ENCODE measurements at places on chromosomes 1 and 21. TPM values are rescaled to one million over a fixed set of nuclear protein-coding genes. Genes with fewer than 3 reads are reported as not detected.

DNA sequence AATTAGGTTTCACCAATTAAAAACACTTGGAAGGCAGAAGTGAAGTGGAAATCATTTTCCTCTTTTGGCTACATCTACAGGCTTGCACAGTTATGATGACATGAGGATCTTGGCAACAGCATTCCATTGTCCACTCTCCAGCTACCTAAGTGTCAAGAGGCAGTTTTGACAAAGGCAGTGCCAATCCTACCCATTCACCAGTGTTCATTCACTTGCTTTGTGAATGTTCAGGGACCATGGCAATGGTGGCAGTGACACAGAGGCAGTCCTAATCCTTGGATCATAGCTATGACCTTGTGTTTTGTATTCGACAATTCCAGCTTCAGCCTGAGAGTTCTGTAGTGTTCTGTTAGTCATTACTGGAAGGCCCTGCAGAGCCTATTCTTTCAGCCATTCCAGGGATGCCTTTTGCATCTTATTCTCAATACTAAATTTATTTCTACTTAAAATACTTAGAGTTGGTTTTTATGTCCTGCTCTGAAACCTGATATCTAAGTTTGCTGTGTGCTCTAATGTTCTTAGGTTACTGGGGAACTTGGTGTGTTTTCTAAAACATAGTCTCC is 36.7 kb downstream of the CRB1 start:
- H3K27ac ChIP-seq = no peak overlapping the region
- H3K27me3 ChIP-seq = no peaks in the 10 kb centered on the region
- H3K4me3 ChIP-seq = no peak overlapping the region
- H3K4me1 ChIP-seq = no peaks in the 10 kb centered on the region
- DNase-seq = peak; percentile 7

The SIM2 gene
- total RNA-seq = 9.2 TPM

DNA sequence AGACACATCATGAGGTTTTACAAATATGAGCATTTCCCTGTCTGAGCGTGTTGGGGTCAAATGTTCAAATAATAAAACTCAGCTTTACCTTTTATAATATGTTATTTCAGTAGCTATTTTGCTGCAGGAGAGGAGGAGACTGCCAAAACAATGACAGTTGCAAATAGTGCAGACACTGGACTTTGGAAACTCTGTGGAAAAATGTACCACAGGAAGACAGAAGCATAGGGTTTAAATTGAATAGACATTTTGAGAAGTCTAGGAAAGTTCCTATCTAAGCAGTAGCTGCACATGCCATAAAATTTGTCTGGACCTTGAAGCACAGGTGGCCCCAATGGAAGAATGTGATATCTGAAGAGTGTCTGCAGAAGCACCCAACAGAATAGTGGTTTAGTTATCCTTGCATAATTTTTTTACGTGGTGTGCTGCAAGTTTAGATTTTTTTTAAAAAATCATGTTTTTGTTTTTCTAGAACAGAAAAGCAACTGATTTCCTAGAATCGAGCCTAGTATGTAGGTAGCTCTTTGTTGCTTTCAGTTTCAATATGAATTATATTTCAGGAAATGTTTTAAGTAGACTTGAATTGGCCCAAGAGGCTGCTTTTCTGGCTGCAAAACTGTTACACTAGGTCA is 14.0 kb upstream of the GBP5 start:
- DNase-seq = no peak
- no peak overlapping the region for H3K27ac ChIP-seq
- no peaks in the 10 kb centered on the region for H3K4me1 ChIP-seq
- no peak overlapping the region for H3K4me3 ChIP-seq
- no peaks in the 10 kb centered on the region for H3K36me3 ChIP-seq
- no peaks in the 10 kb centered on the region for H3K27me3 ChIP-seq

- no peak overlapping the region for H3K27ac ChIP-seq
- H3K4me3 ChIP-seq = no peak overlapping the region
- DNase-seq = no peak
- H3K27me3 ChIP-seq = no peaks in the 10 kb centered on the region
Measured at GRCh38 chr1:162302306-162303003, 74.2 kb downstream of the SPATA46 start.

DNA sequence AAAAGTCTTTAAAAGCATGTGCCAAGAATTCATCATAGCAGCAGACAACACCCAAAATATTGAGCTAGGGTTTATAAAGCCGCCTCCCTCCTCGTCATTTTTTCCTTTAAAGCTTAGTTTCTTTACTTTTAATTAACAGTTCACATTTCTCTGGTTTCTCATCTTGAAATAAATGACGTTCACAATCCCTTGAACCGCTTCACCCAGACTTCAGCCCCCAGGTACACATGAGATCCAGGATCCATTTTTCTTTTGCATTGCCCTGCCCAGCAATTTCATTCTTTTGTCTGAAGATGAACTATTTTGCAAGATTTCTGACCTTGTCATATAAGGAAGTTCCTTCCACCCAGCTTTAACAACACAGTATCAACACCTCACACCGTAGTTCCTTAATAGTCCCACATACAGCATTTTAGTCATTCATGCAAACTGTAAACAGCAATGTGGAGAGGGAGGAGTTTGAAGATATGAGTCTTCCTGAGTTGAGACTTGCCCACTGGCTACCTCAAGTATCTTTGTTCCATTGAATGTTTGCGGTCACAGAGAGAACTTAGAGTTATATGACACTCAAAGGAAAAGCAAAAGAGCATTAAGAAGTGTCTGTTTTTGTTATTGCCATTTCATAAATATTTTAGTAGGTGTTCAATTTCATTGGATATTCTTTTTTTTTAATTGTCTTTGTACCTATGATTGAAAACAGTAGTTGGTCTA is 35.3 kb upstream of the CACYBP start:
- peaks cover 26% of the 10 kb centered on the region for H3K27me3 ChIP-seq
- H3K36me3 ChIP-seq = no peaks in the 10 kb centered on the region
- DNase-seq = no peak
- H3K4me1 ChIP-seq = peaks cover 17% of the 10 kb centered on the region
- no peak overlapping the region for H3K27ac ChIP-seq

GRCh38 chr1:108892356-108893140 is 15.8 kb downstream of the GPSM2 start:
- no peaks in the 10 kb centered on the region for H3K27me3 ChIP-seq
- peak; percentile 28 for DNase-seq
- H3K36me3 ChIP-seq = no peaks in the 10 kb centered on the region
- no peak overlapping the region for H3K4me3 ChIP-seq
- peaks cover 3% of the 10 kb centered on the region for H3K4me1 ChIP-seq

DNA sequence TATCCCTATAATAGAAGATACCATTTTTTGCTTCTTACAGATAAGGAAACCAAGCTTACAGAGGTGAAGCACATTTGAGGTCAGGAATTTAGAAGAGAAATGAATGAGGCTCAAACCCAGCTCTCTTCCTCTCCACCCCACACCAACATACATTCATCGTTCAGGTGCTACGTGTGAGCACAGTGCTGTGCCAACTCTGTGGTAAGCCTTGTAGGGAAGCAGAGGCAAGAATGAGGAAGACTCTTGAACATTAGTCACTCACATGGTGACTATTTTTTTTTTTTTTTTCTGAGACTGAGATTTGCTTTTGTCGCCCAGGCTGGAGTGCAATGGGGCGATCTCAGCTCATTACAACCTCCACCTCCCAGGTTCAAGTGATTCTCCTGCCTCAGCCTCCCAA is 314.0 kb downstream of the NTNG1 start:
- no peak overlapping the region for H3K27ac ChIP-seq
- peak; percentile 4 for DNase-seq

The PLA2G2F gene
- not detected for total RNA-seq

The LRRC38 gene
- total RNA-seq = not detected

DNA sequence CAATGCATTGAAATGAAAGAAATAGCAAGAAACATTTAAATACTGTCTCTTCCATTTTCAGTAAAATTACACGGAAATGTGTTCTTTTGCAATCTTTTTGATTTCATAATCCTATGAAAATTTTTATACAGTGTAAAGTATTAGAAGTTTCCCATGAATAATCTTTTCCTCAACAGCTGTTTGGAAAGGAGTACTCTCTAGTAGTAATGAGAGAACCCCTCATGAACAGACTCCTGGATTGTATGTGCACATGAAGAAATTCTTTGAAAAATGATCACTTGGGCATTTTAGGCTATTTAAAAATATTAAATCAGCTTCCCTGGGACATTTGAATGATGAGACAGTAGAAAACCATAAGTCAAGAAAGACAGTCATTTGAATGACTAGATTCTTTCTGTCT is 64.4 kb downstream of the LHX9 start:
- H3K4me3 ChIP-seq = no peak overlapping the region
- H3K36me3 ChIP-seq = no peaks in the 10 kb centered on the region
- no peak for DNase-seq
- H3K27ac ChIP-seq = no peak overlapping the region
- no peaks in the 10 kb centered on the region for H3K4me1 ChIP-seq
- no peaks in the 10 kb centered on the region for H3K27me3 ChIP-seq

The OVAAL gene
- total RNA-seq = not detected

DNA sequence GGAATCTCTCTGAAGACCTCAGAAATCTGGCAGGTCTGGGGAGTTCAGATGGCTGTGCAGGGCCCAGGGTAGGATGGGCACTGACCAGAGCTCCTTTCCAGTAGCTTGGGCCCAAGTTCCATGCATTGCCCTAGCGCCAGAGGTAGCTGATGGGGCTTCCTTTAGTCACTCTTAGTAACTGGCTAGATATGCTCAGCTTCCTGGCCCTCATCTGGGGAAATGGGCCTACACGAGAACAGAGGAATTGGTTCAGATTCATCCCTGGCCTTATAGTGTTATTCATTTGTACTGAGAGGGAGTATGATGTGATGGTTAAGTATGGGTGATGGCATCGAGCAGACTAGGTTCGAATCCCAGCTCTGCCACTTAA is 15.5 kb upstream of the PSMB2 start:
- peaks cover 9% of the 10 kb centered on the region for H3K27me3 ChIP-seq
- H3K4me1 ChIP-seq = no peaks in the 10 kb centered on the region
- H3K27ac ChIP-seq = no peak overlapping the region
- DNase-seq = no peak
- H3K36me3 ChIP-seq = no peaks in the 10 kb centered on the region

- H3K27ac ChIP-seq = no peak overlapping the region
- no peaks in the 10 kb centered on the region for H3K4me1 ChIP-seq
- DNase-seq = no peak
- H3K36me3 ChIP-seq = no peaks in the 10 kb centered on the region
Measured at GRCh38 chr1:13683206-13683605, 16.8 kb upstream of the PRDM2 start.

- no peak overlapping the region for H3K4me3 ChIP-seq
- no peaks in the 10 kb centered on the region for H3K27me3 ChIP-seq
- no peak overlapping the region for H3K27ac ChIP-seq
- no peak for DNase-seq
- peaks cover 13% of the 10 kb centered on the region for H3K4me1 ChIP-seq
Measured at GRCh38 chr21:44304011-44304616, 4.3 kb downstream of the PFKL start.

DNA sequence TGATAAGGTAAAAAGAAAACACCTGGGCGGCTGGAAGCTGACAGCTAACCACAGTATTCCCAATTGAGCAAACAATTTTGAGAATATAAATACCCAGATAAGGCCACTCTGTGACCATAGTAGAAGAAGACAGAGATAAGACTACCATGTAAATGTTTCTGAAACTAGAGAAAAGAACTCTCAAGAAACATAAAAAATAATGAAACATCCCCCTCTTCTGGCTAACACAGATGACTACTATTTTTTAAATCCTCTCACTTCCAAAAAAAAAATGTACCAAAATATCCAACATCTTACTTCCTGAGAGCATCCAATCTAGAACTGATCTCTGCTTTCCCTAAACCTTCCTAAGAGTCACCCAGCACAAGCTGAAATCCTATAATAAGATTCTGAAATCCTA is 125.9 kb downstream of the HFM1 start:
- no peak overlapping the region for H3K4me3 ChIP-seq
- peak; percentile 16 for DNase-seq
- H3K36me3 ChIP-seq = no peaks in the 10 kb centered on the region
- no peak overlapping the region for H3K27ac ChIP-seq
- no peaks in the 10 kb centered on the region for H3K27me3 ChIP-seq
- H3K4me1 ChIP-seq = no peaks in the 10 kb centered on the region

GRCh38 chr1:5826601-5827000 is 165.6 kb downstream of the NPHP4 start:
- DNase-seq = no peak
- no peaks in the 10 kb centered on the region for H3K36me3 ChIP-seq
- no peaks in the 10 kb centered on the region for H3K27me3 ChIP-seq
- no peak overlapping the region for H3K4me3 ChIP-seq
- H3K27ac ChIP-seq = no peak overlapping the region
- H3K4me1 ChIP-seq = no peaks in the 10 kb centered on the region

- H3K4me1 ChIP-seq = peaks cover 14% of the 10 kb centered on the region
- DNase-seq = peak; percentile 72
- peak overlapping the region; percentile 36 for H3K27ac ChIP-seq
- no peaks in the 10 kb centered on the region for H3K27me3 ChIP-seq
- H3K36me3 ChIP-seq = no peaks in the 10 kb centered on the region
Measured at GRCh38 chr1:61839679-61840078, 97.4 kb downstream of the PATJ start.

DNA sequence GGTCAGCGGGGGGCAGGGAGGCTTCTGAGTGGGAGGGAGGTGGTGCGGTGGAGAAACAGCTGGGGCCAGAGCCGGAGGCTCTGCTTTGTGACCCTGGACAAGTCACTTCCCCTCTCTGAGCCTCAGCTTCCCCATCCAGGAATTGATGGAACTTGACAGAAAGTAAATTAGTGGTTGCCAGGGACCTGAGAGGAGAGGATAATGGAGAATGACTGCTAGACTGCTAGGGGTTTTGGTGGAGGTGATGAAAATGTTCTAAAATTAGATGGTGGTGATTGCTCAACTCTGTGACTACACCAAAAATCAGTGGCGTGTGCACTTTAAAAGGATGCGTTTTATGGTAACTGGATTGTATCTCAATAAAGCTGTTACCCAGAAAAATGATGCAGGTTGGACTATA is 100.9 kb downstream of the ARHGEF10L start:
- peaks cover 5% of the 10 kb centered on the region for H3K4me1 ChIP-seq
- no peak for DNase-seq
- peaks cover 5% of the 10 kb centered on the region for H3K36me3 ChIP-seq
- H3K4me3 ChIP-seq = no peak overlapping the region
- H3K27me3 ChIP-seq = no peaks in the 10 kb centered on the region
- no peak overlapping the region for H3K27ac ChIP-seq

DNA sequence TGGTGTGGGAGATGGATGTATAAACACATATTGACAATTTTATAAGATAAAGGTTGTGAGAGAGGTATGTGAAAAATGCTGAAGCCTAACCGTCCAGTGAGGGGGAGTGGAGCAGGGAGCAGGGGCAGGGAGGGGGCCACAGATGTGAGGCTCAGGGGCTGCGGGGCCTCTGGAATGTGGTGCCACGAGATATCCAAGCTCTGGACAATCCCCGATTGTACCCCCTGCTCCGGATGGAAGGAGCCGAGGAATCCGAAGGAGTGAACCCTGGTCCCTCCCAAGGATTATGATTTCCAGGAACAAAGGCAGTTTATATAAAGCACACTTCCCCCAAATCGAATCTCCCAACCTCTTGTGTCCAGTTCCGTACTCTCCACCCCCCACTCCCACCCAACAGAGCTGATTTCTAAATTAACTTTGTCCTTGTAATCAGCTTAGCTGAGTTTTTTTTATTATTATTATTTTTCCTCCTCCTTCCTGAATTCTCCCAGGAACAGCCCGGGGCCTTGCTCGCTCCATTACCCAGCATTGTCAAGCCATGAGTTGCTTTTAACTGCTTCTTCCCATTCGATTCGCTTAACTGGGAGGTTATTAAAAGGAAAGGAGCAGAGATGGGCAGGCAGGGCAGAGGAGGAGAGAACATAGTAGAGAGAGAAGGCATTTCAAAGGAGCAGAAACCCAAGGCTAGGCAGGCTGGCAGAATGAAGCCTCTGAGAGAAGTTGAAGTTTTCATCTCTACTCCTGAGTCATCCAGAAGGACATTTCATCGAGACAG is 9.4 kb downstream of the KIRREL1 start:
- peak overlapping the region; percentile 75 for H3K27ac ChIP-seq
- no peak overlapping the region for H3K4me3 ChIP-seq
- H3K27me3 ChIP-seq = no peaks in the 10 kb centered on the region
- peaks cover 49% of the 10 kb centered on the region for H3K4me1 ChIP-seq
- DNase-seq = no peak
- no peaks in the 10 kb centered on the region for H3K36me3 ChIP-seq
